ENCODE measurements at places on chromosomes 1 and 21.
A peak's percentile ranks its signal among the peaks of the same experiment; 100 is the strongest.

DNA sequence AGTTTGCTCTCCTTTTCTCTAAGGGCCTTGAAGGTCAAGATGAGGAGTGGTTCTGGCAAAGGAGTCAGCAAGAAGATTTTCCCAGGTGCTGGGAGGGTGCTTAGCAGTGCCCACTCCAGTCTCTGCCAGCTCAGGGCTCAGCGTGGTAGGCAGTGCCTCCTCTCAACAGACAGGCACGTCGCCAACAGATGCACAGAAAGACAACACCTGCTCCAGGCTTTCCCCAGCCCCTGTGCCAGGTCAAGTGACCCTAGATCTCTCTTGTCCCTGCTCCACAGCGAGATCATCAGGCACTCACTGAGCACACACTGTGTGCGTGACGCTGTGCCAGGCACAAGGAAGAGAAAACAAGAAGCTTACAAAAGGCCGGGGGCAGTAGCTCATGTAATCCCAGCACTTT, 86.0 kb downstream of the CASZ1 start:
- no peak for DNase-seq

- no peak for DNase-seq
Measured at GRCh38 chr1:181152892-181153633, 64.6 kb downstream of the IER5 start.

DNA sequence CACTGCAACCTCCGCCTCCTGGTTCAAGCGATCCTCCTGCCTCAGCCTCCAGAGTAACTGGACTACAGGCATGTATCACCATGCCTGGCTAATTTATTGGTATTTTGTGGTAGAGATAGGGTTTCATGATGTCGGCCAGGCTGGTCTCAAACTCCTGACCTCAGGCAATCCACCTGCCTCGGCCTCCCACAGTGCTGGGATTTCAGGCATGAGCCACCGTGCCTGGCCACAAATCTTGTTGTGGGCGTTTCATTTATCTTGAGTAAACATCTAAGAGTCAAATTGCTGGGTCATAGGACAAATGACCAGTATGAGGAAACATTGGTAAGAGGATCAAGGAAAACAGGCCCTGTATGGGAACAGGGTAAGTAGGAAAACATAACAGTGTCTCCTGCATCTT, 17.9 kb downstream of the TMEM200B start:
- no peak for DNase-seq

DNA sequence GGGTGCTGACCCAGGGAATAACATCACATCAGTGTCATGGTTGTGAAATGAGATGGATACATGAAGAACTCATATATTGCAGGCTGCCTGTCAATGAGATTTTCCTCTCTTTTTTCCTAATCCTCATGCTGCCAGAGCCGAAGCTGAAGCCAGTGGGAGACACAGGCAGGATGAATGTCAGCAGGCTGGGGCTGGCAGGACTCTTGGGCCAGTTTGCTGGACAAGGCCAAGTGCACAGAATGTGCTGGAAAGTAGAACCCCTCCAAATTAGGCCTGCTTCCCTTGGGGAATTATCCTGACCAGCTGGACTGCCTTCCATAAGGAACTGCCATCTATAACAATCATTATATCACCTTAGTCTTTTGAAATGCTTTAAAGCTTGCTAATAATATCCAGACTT, 31.4 kb downstream of the SLC44A3 start:
- DNase-seq: no peak

GRCh38 chr1:18761948-18762840, 97.3 kb downstream of the TAS1R2 start:
- DNase-seq: no peak

DNA sequence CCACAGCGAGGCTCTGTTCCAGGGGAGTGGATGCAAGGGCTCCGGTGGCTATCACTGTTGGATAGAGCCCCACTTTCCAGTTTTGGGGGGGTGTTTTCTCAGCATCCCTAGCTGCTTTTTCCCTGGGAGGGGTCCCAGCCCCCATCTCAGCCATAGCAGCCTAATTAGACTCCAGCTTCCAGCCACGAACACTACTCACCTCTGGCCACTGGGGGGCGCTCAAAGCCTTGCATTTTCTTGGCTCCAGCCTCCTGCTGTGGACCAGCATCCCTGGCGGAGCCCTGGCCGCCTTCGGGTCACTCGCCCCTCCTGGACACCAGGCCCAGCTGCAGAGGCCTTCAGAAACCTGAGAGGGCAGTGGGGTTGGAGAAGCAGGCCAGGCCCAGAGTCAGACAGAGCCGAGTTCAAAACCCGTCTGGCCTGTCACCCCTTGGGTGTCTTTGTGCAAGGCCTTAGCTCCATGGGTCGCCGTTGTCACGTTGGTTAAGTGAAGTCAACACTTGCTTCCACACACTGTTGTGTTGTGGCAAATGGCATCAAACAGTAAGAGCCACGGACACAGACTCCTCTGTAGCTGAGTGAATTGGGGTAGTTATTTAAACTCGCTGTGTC, 93.5 kb upstream of the ACTL8 start:
- peak; percentile 36 for DNase-seq

GRCh38 chr1:93811326-93812065, 67.5 kb downstream of the DNTTIP2 start:
- DNase-seq: no peak

DNA sequence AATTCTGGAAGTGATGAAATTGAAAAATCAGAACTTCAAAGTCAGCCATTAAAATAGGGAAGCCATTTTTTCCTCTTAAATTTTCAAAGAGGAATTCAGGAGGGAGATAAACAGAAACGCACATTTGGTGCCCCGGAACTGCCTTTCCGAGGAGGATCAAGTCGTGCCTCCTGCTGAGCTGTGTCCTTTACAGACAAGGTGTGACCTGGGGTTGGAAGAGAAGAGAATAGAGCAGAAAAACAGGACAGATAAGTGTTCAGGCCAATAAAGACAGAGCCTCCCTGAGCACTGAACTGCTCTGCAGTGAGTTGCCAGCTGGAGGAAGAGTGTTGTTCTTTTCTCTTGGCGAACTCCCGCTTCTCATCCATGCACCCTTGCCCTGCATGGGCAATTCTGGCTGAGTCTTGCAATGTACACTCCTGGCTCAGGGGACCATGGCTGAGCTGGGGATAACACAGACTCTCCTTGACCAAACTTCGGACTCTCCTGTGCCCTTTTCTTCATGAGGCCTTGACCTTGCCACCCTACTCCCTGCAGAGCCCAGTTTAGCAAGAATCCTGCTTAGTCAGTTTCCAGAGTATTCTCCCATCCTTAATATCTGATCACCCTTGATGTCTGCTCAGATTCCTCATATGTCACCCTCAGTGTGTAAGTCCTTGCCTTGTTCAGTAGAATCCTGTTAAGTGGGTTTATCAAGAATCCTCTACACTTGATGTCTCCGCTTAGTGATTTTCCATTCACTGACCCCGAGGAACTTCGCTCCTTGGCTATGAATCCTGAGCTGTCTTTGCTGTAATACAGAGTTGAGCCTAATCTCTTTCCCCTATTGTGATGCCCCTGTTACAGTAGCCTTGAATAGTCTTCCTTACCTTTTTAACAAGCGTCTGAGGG, 1.3 kb upstream of the MTARC1 start:
- DNase-seq: no peak

GRCh38 chr1:7366286-7366954, 404.7 kb upstream of the VAMP3 start:
- DNase-seq: no peak

- DNase-seq: no peak
Measured at GRCh38 chr1:182340233-182341058, 51.1 kb downstream of the GLUL start.

DNA sequence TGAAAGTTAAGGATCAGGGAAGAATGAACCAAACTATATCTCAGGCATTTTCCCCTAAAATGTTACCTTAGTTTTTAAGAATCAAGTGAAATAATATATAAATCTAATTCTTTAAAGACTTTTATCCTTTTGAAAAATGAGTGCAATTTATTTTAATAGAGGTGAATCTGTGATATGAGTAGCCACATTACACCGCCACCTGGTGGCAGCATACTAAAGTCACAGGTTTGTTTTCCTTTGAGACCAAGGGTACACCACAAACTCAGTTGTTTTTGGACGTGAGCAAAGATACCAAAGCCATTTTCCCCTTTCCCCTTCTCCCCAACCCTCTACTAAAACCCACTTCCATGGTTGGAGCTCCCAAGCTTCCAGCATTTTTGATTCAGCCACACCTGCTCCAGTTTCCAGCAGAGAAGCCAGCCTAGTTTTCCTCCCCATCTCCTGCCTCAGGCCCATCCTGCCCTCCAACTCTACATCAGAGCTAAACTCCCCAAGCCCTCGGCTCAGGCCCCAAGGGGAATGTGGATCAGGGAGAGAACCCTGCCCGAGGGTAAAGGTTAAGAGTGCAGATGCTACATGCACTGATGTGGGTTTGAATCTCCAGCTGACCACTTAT, 22.9 kb upstream of the LDLRAP1 start:
- peak; percentile 62 for DNase-seq

DNA sequence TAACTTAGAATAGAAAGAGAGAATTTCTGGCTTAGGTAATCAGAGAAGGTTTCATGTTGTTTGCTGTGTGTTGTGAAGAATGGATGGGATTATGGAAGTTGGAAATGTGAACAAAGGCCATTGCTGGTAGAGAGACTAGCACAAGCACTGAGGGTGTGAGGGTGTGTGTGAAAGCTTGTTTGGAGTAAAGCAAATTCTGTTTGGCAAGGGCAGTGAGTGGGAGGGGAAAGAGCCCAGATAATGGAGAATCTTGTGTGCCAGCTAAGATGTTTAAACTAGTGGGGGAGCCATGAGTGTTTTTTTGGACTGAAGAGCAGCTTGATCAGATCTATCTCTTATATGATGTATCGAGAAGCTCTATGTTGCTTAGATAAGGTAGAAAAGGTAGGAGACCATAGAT, 107.1 kb downstream of the DISP1 start:
- no peak for DNase-seq

DNA sequence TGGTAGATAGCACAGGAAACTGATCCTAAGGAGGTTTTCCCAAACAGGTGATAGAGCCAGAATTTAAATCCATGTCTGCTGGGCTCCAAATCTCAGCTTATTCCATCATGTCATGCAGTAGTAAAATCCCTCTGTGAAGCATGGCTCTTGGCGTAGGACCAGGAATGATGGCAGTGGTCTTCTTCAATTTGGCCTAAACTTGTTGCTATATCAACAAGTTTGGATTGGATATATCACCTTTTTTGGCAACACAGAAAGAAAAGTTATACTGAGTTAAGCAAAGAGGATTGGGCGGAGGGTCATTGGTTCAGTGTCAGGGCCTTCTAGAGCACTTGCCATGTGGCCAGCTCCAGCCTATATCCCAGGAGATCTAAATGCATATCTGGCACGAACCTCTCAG, 52.2 kb downstream of the FGGY start:
- DNase-seq: no peak

DNA sequence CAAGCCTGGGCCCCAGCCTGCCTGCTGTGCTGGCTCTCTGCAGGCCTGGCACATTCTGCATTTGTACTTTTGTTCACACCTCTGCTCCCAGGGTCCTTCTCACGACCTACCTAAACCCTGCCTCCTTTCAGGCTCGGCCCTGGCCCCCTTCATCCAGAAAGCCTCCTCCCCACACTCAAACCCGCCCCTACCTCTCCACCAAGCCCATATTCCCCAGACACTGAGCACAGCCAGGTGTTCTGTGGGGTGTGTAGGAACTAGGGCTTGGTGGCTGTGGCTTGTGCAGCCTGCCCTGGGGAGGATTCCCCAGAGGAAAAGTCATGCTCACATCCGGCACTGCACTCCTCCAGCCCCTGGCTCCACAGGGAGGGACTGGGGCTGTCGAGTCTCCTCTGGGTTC, 8.2 kb upstream of the MIXL1 start:
- DNase-seq: no peak

DNA sequence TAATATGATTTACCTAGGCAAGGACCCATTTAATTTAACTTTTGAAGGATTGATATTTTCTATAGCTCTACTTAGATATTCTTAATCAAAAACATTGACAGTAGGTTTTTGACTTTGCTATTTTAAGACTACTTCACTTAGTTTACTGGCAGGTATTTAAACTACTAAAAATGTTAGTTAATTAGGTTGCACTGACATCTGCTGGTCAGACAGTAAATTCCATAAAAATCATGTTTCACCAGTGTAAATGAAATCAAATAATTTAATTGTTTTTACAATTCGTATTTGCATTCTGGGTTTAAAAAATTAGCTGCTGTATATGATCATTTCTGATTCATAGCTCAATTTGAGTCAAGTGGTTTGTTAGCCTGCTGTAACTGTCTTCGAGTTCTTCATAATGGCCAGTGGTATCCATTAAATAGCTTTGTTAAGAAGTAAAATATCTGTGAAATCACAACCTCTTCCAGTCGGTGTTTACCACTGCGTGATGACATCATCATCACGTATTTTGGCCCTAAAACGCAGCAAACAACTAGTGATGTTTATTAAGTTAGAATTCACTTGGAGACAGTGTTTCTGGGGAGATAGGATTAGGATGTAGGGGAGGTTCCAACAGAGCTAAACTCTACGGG, 26.2 kb downstream of the EXTL2 start:
- DNase-seq: peak; percentile 41

- DNase-seq: no peak
Measured at GRCh38 chr1:35340519-35340918, 72.0 kb downstream of the ZMYM4 start.

DNA sequence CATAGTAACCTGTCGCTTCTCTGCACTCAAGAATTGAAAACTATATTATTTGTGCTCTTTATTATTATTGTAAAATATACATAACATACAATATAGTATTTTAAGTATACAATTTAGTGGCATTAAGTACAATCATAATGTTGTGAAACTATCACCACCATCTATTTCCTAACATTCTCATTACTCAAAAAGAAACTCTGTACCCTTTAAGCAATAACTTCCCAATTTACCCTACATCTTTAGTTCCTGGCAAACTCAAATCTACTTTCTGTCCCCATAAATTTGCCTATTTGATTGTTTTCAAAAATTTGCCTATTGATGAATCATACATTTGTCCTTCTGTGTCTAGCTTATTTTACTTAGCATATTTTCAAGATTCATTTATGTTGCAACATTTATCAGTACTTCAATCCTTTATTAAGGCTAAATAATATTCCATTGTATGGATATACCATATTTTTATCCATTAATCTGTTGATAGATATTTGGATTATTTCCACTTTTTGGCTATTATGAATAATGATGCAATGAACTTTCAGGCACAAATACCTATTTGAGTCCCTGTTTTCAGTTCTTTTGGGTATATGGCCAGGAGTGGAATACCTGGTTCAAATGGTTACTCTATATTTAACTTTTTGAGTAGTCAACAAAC, 99.6 kb upstream of the DMRTA2 start:
- no peak for DNase-seq

DNA sequence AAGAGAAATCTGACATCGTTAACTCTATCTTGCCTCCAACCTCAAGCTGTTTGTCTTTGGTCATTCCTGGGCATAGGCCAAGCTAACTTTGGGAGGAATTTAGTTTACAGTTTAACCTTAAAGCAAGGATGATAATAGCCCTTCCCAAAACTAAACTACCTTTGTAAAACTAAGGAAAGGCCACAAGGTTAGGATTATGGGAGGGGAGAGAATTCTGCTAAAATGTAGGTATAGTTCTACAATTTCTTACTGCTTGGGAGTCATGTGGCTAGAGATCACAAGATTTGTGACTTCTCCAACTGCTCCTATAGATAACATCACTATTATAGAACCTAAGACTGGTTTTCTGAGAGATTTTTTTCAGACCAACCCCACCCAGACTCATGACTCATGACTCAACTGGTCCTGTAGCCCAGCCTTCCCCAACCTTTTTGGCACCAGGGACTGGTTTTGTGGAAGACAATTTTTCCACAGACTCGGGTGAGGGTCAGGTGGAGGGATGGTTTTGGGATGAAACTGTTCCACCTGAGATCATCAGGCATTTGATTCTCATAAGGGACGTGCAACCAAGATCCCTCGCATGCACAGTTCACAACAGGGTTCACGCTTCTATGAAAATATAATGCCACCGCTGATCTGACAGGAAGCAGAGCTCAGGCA, 70.7 kb upstream of the MUTYH start:
- DNase-seq: no peak

GRCh38 chr1:145891587-145892485, 6.2 kb upstream of the ANKRD35 start:
- DNase-seq: peak; percentile 38
